ENCODE measurements at places on chromosomes 6 and 20.
A peak's percentile ranks its signal among the peaks of the same experiment; 100 is the strongest.

GRCh38 chr6:8229915-8230756 is 127.8 kb upstream of the EEF1E1 start:
- DNase-seq: no peak

GRCh38 chr6:44655412-44656342 is 268.2 kb downstream of the CDC5L start:
- DNase-seq: peak; percentile 56

- no peak for DNase-seq
Measured at GRCh38 chr20:35235881-35236280, 9.4 kb downstream of the MMP24 start.

DNA sequence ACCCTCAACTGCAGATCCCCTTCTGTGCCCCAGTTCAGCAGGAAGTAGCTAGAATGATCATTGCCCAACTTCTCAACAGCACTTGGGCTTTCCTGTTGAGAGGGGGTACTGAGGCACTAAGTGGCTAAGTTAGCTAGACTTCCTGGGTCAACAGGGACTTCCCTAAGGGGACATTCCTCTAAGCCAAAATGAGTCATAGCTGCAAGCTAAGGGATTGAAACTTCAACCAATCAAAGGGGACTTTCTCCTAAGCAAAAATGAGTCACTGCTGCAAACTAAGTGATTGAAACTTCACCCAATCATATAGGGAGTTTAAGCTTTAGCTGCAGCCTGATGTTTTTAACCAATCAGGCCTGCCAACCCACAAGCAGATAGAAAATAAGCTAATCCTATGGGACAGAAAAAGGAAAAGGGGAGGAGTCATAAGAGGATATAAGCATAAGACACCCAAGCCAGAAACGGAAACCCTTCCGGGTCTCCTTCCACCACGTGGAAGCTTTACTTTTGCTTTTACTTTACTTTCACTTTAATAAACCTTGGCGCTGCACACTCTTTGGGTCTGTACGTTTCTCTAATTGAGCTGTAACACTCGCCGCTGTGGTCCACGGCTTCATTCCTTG is 659.0 kb upstream of the HS3ST5 start:
- no peak for DNase-seq

DNA sequence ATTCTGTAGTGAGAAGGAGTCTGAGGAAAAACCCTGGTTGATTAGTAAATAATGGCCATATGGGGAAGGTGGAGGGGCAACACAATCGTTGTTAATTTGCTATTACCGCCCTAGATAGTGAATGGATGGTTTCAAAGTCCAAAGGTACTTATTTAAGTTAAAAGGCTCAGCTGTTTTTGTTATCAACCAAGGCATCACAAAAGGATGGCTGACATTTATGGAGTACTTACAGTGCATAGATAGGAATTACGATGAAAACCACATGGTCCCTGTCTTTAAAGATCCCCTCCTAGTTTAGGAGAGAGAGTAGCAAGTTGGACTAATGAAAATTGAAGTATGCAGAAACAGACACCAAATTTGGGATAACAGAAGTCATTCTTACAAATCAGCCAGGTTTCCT is 319.6 kb downstream of the CDKAL1 start:
- no peak for DNase-seq

DNA sequence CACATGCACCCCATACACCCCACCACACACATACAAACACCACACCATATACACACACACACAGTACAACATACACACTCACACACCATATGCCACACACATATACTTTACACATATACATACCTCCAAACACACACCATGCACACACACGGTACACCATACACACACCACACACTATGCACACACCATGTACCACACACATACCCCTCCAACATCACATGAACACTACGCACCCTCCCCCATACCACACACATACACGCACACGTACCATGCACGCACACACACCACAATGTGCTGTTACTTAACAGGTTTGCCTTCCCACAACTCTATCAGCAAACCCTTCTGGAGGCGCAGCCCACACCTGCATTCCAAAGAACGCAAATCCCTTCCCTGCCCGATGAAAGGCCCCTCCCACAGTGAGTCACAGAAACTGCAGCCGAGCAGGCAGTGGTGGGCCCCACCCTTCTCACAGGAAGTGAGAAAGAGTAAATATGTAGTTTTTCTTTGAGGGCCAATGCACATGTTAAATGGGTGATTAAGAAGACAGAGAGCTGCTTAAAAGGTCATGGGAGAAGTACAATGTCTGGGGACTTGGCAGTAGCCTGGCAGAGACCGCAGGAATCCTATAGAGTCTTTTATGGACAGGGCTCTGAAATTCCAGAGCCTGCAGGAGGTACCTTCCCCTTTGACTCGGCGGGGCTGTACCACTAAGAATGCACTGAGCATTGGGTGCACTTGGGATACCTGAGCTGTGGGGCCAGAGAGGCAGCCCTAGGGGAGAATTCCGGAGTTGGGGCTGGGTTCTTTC is 34.1 kb upstream of the EZR start:
- peak; percentile 66 for DNase-seq

- DNase-seq: no peak
Measured at GRCh38 chr6:43977404-43978111, 149.7 kb downstream of the MRPL14 start.

DNA sequence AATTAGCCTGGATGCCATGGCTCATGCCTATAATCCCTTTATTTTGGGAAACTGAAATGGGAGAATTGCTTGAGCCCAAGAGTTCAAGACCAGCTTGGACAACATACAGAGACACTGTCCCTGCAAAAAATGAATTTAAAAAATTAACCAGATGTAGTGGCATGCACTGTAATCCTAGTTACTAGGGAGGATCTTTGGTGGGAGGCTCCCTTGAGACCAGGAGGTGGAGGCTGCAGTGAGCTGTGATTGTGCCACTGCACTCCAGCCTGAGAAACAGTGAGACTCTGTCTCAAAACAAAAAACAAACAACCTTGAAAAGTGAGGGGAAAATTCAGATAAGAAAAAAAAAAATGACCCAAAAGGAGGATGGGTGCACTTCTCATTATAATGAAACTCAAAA is 23.4 kb downstream of the CAP2 start:
- no peak for DNase-seq

DNA sequence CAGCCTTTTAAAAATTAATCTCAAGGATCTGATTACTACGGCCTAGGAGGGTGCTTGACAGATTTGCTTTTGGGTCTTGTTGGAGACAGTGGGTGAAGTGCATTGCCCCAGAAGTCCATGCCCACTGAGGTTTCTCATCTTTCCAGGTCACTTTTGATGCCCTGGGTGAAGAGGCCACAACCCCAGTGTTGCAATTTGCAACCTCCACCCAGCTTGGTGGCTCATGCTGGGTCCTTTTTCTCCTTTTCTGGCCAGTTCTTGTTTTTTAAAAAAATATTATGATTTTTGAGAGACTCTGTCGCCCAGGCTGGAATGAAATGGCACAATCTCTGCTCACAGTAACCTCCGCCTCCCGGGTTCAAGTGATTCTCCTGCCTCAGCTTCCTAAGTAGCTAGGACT is 9.4 kb downstream of the STX11 start:
- no peak for DNase-seq

GRCh38 chr6:135118134-135118730 is 62.9 kb upstream of the MYB start:
- no peak for DNase-seq

- DNase-seq: no peak
Measured at GRCh38 chr6:77341058-77341986, 122.0 kb downstream of the HTR1B start.

GRCh38 chr20:62433658-62434497 is 6.5 kb upstream of the RBBP8NL start:
- DNase-seq: no peak

GRCh38 chr20:44418069-44418905 is 57.4 kb upstream of the TTPAL start:
- DNase-seq: no peak

- no peak for DNase-seq
Measured at GRCh38 chr6:93896081-93896480, 476.7 kb upstream of the EPHA7 start.

- no peak for DNase-seq
Measured at GRCh38 chr20:49750611-49751396, 37.1 kb upstream of the B4GALT5 start.

GRCh38 chr6:149229096-149229495 is 88.4 kb upstream of the TAB2 start:
- no peak for DNase-seq

GRCh38 chr20:37856932-37857660 is 45.8 kb upstream of the VSTM2L start:
- no peak for DNase-seq

DNA sequence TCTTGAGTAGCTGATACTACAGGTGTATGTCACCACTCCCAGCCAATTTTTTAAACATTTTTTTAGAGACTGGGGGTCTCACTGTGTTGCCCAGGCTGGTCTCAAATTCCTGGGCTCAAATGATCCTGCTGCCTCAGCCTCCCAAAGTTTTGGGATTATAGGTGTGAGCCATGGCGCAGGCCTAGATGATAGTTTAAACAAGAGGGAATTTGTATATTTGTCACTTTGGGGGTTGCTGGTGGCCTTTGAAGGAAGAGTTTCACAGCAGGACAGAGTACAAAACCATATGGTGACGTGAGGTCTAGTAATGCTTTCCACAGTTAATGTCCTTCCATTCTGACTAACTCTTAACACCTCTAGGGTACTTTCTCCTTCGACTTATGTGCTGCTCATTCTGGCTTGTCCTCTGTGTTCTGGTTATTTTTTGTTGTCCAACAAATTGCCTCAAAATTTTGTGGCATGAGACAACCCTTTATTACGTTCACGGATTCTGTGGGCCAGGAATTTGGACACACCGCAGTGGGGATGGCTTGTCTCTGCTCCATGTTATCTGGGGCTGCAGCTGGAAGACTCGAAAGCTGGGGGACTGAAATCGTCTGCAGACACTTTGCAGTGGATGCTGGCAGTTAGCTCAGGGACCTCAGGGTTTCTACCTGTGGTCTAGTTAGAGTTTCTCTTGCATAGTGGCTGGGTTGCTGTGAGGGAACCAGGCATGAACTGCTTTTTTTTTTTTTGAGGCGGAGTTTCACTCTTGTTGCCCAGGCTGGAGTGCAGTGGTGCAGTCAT is 23.0 kb upstream of the IER3 start:
- DNase-seq: no peak

DNA sequence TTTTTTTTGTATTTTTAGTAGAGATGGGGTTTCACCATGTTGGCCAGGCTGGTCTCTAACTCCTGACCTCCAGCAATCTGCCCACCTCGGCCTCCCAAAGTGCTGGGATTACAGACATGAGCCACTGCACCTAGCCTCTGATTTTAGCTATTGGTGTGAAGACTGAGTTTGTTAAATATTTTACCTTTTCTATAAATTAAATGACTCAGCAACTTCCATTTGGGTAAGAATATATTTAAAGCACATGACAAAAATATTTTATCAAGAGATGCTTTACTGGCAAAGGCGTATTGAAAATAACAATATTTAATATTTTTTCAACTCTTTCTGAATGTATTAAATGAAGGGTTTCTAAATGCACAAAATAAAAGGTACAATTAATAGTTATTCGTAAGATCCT is 158.7 kb upstream of the AGPAT4 start:
- no peak for DNase-seq

DNA sequence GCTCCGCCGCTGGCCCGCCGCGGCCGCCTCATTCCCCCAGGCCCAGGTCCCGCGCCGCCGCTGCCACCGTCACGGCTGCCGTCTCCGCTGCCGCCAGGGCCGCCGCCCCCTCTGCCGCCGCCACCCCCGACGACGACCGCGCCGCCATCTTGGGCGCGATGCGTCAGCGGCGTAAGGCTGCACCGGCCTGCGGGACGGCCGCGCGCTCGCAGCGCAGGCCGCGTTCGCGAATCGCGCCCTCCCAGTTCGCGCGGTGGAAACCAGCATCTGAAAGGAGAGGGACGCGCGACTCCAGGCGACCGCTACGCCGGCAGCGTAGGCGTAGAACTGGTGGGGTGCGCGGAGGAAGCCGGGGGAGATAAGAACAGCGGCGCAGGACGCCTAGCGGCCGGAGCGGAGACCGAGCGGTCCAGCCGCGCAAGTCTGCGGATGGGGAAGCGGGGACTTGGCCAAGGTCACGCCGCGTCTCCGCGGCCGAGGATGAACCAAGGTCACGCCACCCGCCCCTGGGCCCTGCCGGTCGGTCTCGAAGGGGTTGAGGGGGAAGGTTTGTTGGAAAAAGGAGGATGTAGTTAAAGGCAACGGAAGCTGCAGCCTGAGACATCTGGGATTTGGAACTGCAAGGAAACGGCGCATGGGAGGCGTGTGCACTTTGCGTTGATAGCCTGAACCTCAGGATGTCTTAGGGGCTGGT is at the start of gene NUDT3:
Gene NUDT3, minus strand, starts transcription at position 173 of the 694 bp plus-strand sequence. CDS start 307 bp downstream, outside the sequence.
- DNase-seq: peak; percentile 88

DNA sequence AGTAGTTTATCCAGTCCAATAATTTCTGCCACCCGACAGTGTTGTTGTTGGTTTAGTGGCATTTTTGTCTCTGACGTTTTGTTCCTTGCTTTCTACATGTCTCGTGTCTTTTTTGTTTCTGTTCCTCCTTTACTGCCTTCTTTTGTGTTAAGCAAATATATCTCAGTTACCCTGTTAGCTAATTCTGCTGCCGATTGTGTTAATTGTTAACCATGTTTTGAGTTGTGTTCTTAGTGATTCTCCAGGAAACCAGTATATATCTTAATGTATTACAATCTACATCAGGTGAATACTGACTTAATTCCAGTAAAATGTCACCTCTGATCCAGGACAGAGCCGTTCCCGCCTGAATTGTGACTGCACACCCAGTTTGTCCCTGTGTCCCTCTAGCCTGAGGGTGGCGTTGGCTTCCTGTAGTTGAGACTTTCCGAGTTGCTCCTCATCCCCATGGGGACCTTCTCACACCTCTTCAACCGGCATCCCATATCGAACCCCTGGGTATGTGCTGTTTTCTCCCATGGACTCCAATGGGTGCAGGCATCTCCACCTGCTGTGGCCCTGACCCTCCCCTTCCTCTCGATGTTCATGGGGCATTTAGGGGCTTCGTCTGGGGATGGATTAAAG is 35.8 kb upstream of the BHLHE23 start:
- DNase-seq: no peak

DNA sequence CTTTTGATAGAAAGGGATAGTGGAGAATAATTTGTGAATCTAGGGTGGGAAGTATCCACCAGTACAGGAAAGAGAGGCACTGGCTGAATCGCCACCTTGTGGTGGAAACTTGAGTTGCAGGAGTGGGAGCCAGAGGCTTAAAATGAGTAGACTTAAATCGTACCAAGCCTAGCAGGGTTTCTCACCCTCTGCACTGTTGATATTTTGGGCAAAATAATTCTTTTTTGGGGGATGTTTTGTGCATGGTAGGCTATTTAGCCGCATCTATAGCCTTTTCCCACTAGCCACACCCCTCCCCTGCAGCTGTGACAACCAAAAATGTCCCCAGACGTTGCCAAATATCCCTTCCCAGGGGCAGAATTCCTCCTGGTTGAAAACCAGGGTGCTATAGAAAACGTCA is 119.1 kb downstream of the DHX35 start:
- DNase-seq: peak; percentile 68

GRCh38 chr6:47083586-47084047 is 41.5 kb upstream of the ADGRF1 start:
- DNase-seq: no peak

Measured in stimulated activated CD8-positive, alpha-beta memory T cell treated with anti-CD3 and anti-CD28 coated beads, Interleukin-7, amount 100 ng/mL, for 48 hours (primary cell).